ENCODE measurements at places on chromosomes 13 and 19.

GRCh38 chr19:41249707-41250423, 14.3 kb upstream of the HNRNPUL1 start:
- no peak for DNase-seq

DNA sequence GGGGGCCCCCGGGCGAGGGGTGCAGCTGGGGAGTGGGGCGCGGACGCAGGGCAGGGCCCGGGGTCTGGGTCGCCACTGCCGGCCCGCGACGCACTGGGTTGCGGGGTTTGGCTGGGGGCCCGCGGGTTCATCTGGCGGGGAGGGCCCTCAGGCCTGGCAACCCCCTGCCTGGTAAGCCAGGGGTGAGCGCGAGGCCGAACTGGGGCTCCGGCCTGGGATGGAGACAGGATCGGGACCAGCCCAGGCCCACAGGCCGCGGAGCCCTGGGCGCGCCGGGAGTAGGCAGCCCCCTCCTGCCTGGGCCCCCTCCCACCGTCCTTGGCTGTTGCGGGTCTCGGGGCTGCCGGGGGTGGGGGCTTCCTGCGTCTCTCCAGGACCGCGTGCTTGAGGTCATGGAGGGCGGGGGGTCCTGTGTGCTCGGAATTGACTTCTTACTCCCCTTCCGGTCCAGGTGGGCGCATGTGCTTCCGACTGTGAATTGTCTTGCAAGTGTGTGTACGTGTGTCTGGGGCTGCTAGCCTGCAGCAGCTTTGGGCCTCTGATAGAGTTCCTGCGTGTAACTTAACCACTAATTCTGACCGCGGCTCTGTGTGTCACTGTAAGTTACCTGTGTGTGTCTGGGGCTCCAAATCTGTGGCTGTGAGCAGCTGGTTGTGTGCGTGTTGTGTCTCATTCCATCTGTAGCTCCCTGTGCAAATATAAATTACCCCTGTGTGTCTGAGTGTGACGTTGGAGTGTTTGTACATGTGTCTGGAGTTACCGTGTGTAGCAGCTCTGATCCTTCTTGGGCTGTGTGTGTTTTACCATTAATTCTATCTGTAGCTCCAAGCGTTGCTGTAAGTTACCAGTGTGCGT, 751 bp downstream of the GRAMD1A start:
- no peak for DNase-seq

DNA sequence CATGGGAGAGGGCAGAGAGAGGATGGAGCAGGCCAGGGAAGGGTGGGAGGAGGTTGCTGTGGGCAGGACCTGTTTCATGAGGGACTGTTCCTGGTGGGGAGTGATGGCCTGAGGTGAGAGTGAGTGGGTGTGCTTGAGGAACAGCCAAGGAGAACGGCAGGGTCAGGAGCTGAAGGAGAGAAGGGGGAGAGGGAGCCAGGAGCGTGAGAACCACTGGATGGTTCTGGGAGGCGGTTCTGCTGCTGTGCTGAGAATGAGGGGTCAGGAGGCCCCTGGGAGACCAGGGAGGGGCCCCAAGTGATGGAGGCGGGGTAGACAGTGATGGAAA, 7.8 kb downstream of the SIN3B start:
- no peak for DNase-seq

GRCh38 chr13:99371956-99372355, 64.8 kb upstream of the GPR183 start:
- DNase-seq, result no peak

- DNase-seq, result no peak
These were observed at the start of gene ZNF544 for GRCh38 chr19:58228585-58229254. TSS of gene ZNF544 (plus strand) at chr19:58228914. CDS start at chr19:58244024, 15,110 bp downstream.

DNA sequence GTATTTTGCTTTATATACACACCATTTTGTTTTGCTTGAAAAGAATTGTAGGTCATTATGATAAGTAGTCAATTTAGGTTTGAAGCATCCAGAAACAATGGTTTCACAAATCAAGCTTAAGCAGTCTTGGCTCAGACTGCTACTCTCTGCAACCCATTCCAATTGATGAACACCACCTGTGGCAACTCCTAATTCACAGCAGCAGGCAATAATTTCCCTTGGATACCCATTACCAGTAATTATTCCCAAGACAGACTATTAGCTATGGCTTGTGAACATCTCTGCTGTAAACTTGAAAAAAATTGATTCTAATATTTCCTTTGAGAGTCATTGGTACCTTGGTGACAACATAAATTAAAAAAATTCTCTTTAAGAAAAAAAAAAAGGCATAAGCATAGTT, 299.3 kb upstream of the SLITRK6 start:
- DNase-seq, result no peak

GRCh38 chr13:56558698-56559320, 581.9 kb upstream of the PRR20A start:
- no peak for DNase-seq

GRCh38 chr19:16342002-16342715, 17.5 kb downstream of the KLF2 start:
- no peak for DNase-seq

GRCh38 chr19:34707661-34708060, 26.4 kb upstream of the ZNF181 start:
- no peak for DNase-seq

DNA sequence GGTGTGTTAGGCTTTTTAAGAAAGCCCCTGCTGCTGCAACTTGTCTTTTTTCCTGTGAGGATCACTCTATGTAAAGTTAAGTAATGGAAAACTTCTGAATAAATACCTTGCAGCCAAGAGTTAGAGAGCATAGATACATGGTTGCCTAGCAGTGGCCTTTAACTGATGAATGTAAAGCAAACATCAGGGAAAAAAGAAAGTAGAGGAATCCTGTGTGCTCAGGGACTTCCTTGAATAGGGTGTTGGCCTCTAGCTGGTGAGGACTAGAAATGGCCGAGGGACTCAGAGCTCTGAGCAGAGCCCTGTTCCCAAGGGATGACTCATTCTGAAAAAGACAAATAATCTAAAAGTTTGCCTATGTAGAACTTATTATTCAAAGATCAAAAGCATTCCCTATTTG, 135.7 kb downstream of the MIPEP start:
- no peak for DNase-seq

DNA sequence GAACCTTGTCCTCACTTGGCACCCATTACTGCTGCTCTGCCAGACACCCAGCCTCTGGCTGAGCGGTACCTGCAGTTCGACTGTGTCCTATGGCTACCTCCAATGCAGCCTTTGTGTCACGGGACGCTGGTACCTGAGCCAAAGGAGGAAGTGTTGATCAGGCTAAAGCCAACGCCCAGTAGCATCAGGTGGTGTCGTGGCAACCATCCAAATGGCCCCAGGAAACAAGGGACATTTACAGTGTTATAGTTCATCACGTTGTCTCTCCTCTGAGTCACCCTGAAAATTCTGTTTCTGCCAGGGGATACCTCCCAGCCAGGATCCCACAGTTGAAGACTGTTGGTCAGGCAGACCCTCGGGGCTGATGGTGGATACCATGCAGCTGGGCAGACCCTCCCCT, 10.1 kb downstream of the RHPN2 start:
- no peak for DNase-seq

DNA sequence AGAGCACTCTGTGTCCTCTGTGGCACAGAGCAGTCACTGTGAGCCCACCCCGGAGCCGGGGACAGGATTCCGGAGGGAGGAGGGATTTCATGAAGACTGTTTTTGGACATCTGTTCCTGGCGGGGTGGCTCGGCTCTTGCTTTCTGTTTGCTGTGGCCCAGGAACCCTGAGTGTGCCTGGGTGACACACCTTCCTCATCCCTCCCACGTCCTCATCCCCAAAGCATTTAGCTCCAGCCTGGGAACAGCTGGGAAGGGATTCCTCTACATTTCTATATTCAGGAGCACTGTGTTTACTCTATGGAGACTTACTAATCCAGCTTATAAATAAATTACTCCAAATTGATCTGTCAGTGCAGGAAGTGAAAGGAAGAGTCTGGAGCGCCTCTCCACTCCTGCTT, 97.8 kb upstream of the UBL3 start:
- DNase-seq, result no peak

- DNase-seq, result no peak
These were observed 19.9 kb upstream of the SGCG start for GRCh38 chr13:23160638-23161480.

DNA sequence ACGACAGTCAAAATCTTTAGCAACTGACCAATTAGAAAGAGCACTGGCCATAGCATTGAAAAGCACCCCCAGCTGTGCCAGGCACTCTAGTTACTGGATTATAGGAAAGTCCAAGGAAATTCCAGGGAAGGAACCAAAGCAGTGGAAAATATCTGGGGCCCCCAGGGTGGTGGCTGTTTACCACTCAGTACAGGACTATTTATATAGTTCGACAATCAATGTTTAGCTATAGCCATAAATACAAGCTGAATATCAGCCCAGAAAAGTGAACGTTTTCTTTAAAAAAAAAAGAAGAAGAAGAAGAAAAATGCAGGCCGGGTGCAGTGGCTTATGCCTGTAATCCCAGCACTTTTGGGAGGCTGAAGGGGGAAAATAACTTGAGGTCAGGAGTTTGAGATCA, 55.2 kb upstream of the UBAC2 start:
- no peak for DNase-seq

DNA sequence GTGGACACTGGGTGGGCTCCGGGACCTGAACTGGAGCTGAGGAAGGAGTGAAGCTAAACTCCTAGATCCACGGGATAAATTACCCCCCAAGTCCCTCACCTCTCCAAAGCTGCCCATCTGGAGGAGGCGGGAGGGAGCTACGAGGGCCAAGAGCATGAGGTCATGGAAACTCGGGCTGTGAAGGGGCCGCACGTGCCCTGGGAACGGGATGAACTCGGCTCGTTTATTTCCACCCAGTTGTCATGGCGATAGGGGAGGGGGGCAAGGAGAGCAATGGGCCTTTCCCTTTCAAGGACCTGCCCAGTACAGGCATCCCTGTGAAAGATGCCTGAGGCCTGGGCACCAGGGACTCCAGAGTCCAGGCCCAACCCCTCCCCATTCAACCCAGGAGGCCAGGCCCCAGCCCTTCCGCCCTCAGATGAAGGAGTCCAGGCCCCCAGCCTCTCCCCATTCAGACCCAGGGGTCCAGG, 3.8 kb downstream of the PPP1R12C start:
- no peak for DNase-seq

GRCh38 chr13:113950451-113951245, 23.2 kb downstream of the C13orf46 start:
- DNase-seq, result no peak

GRCh38 chr19:44890366-44891015, 563 bp upstream of the TOMM40 start:
- peak; percentile 100 for DNase-seq

- no peak for DNase-seq
These were observed 726.2 kb downstream of the PCDH9 start for GRCh38 chr13:66503890-66504289.

DNA sequence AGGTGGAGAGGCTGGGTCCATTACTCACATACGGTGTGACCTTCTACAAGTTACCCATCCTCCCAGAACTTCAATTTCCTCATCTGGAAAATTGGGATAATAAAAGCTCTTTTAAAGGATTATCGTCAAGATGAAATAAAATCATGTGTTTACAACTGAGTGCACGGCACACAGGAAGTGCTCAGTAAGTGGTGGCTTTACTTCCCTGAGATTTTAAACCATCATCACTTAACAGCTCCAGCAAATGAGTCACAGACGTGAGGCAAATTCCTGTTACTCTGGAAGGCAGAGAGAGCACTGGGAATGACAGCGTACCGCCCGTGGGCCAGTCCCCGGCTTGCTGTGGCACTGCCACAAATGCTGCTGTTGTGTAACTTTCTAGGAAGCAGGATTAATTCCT, 64.1 kb downstream of the MRPL57 start:
- DNase-seq, result no peak
